ENCODE measurements at places on chromosomes 6 and 20.

GRCh38 chr20:32333181-32333987 lies 24.7 kb upstream of the ASXL1 start:
- peak; percentile 85 for DNase-seq

DNA sequence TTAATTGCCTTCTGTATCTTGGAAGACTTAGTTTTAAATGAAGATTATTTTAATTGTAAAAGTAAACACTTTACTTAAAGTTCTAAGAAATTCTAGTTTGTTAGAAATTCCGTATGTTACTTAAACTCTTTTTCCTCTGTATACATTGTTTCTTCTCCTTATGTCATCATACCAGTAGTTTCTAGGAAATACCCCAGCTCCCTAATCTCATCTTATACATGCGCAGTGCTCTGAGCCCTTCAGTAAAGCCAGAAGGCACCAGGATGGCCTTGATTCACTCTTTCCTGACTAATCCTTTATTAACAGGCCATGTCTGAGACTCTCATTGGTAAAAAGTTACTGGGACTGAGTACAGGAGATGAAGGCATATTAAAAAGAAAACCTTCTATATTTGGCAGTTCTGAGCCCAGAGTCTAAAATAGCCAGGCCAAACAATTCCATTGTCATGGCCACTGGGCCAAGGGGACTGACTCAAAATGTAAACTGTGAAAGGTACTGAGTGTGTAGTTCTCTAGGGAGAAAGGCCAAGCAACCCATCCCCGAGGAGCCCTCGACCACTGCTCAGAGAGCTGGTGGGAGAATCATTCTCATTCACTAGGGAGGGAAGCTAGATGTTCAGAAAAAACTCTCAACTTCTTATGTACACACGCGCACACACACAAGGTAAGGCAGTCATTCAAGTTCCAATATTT lies 25.0 kb downstream of the SLC22A1 start:
- no peak for DNase-seq

DNA sequence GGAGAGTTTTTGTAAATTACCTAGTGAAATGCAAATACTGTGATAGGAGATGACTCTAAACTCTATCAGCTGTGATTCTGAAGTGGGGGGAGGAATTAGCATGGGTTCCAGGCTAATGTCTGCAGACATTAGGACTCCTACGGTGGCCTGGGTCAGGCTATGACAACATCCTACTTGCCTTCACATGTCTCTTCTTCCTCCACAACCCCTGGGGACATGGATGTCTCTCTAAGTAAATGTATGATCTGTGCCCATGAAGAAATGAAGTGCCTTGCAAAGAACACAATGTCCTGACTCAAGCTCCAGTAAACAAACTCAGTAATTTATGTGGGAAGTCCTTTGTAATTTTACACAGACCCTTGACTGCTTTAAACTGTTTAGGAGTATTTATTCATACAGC lies 165.8 kb upstream of the EEF1E1 start:
- DNase-seq, result no peak

- no peak for DNase-seq
These were observed 56.0 kb upstream of the TMEM181 start for GRCh38 chr6:158503846-158504245.

- no peak for DNase-seq
These were observed 7.8 kb upstream of the PTPRK start for GRCh38 chr6:128528241-128528640.

DNA sequence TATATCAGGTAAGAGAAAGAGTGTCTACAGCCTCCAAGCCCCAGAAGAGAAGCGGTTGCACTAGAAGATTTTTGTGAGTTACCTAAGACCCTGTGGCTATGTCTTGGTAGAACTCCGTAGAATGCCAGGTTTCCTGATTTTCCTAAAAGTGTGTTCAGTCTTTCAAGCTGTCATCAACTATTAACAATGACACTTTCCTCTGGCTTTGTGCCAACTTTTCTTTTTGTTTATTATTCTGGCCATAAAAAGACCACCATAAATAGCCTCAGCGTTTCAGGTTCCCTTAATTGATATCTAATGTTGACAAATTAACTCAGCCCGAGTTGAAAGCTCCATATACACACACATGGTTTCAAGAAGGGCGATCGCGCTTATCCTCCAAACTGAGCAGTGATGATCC lies 1.2 kb downstream of the PAK5 start:
- DNase-seq, result no peak

GRCh38 chr6:112235956-112236355 lies 18.4 kb downstream of the LAMA4 start:
- DNase-seq, result no peak

- peak; percentile 26 for DNase-seq
These were observed 8.5 kb upstream of the RSPO4 start for GRCh38 chr20:1010659-1011058.

DNA sequence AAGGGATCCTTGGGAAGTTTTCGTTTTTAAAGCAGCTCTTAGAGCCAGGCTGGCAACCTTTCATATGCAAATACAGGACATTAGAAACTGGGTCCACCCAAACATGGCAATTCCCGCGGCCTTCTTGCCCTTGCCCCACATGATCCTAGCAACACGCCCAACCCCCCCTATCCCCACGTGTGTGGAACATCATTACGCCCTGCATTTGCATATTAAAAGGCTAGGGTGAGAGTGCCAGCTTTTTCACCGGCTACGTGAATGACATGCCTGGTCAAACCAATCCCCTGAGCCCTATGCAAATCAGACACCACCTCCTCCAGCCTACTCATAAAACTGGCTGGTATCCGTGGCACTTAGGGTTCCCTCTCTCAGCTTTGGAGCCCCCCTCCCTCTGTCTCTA lies 88.1 kb downstream of the TNFRSF21 start:
- no peak for DNase-seq

DNA sequence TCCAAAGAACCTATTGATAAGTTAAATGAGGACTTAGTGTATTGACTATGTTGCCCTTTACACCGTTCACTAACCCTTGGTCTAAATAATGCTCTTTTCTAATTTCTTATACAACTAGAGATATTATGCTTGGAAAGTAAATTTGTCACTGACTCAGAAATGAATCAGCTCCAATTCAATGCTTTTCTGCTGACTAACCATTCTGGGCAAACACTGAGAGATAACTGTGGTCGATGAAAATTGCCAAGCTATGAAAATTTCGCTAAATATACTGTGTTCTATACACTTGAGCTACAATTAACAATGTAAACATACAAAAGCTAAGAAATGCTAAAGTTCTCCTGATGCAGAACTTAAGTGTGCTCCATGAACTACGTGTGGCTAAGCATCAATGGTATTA lies 23.1 kb upstream of the FBXO9 start:
- DNase-seq, result no peak

DNA sequence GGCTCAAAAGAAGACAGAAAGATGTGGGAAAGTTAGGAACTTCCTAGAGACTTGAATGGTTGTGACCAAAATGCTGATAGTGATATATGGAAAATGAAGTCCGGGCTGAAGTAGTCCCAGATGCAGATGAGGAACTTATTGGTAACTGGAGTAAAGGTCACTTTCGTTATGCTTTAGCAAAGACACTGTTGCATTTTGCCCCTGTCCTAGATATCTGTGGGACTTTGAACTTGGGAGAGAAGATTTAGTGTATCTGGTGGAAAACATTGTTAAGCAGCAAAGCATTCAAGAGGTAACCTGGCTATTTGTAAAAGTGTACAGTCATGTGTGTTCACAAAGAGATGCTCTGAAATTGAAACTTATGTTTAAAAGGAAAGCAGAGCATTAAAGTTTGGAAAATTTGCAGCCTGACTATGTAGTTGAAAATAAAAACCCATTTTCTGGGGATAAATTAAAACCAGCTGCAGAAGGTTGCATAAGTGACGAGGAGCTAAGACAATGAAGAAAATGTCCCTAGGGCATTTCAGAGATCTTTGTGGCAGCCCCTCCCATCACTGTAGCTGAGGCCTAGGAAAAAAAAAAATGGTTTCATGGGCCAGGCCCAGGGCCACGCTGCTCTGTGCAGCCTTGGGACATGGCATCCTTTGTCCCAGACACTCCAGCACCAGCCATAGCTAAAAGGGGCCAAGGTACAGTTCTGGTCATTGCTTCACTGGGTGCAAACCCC lies 1692.2 kb downstream of the HACE1 start:
- DNase-seq, result no peak

GRCh38 chr6:14428269-14428668 lies 310.7 kb downstream of the CD83 start:
- DNase-seq, result no peak

DNA sequence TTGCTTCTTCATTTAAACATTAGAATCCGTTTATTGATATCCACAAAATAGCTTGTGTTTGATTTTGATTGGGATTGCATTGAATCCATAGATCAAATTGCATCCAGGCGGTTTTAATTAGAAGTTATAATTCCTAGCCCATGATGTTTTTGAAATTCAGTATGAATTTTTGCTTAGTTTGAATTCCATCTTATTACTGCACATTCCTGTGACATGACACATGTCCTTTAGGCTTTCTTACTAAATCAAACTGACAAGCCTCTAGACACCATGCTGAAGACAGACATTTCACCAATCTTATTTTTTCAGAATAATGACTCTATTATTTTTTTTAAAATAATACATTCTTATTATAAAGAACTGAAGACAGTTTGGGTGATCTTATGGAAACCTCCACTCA lies 21.4 kb upstream of the PI16 start:
- DNase-seq, result no peak

GRCh38 chr6:446418-447366 lies 55.1 kb downstream of the IRF4 start:
- no peak for DNase-seq

DNA sequence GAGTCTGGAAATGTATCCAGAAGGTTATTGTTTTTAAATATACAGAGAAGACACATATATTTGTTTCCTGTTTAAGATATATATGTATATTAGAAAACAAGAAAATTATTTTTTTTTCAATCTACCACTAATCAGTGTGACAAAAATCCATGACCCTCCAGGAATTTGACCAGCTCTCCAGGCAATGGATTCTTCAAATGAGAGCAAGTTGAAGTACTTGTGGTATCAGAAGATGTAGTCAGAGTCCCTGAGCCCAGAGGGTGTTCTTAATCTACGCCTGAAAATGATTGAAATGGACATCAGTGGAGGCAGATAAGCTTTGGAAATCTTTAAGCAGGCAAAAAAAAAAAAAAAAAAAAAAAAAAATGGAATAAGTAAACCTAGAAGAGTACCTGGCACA lies 186.5 kb upstream of the QKI start:
- DNase-seq, result no peak

- no peak for DNase-seq
These were observed 30.7 kb upstream of the COL10A1 start for GRCh38 chr6:116156405-116157326.

- no peak for DNase-seq
These were observed 18.0 kb downstream of the PEX7 start for GRCh38 chr6:136840276-136841001.

- no peak for DNase-seq
These were observed 63.0 kb downstream of the FAM229B start for GRCh38 chr6:112150363-112150762.

- DNase-seq, result no peak
These were observed 312.0 kb downstream of the ZFAND3 start for GRCh38 chr6:38131527-38131965.

DNA sequence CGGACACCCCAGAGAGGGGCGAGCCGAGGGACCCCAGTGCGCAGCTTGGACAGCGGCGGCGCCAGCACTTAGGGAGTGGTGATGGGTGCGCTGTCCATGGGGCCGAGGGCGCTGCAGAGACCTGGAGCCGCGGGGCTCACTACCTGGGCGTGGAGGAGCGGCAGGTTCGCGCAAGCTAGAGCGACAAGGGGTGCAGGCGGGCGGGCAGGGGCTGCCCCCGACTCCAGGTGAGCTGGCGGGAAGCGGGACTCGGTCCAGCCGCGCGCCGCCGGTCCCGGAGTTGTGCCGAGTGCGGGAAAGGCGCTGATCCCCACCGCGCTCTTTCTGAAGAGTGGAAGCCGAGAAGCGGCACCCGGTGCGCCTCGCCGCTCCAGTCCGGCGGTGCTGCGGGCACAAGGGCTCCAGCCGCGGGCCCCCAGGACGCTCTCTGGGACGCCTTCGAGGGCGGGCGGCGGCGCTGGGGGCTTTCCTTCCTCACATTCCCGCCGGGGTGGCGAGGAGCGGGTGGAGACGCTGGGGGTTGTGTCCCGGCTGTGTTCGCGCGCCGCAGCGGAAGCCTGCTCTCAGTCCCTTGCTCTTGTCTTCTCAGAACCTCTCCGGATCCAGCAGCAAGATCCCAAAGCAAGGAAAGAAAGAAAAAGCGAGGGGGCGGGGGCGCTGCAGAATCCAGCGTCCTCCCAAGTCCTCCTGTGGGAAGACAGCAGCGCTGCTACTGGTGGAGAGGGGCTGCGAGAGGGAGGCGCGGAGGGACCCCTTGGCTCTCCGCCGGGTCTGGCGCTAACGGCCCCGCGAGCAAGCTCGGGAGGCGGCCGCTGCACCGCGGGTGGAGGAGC lies at the start of gene B3GAT2:
B3GAT2 (minus strand) TSS at position 610 of the 833 bp plus-strand sequence. CDS start 631 bp downstream, outside the sequence.
- DNase-seq, result no peak

DNA sequence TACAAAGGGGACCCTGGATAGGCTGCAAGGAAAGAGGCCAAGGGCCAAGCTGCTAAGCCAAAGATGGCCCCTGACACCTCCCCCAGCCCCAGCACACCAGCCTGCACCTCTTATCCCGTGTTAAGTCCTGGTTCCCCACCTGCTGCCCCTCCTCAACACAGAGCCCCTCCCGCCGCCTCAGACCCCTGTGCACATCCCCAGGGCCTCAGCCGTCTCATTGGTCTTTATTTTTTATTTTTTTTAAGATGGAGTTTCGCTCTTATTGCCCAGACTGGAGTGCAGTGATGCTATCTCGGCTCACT lies 37.1 kb upstream of the MDFI start:
- no peak for DNase-seq

- no peak for DNase-seq
These were observed 69.7 kb upstream of the SCP2D1 start for GRCh38 chr20:18743665-18744440.

DNA sequence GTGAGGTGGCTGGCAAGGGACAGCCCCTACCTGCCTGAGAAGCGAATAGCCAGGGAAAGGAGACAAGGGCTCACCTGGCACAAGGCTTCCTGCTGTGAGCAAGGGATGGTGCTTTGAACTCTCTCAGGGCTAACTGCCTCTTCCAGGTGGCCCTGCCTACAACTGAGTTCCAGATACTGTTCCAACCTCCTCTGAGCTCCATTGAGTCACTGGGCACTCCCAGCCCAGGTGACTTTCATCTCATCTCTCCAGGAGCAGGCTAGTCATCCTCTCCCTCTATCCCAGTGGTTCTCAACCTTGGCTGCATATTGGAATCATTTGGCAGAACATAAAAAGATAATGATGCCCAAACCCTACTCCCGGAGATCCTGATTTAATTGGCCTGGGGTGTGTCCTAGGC lies 374.0 kb upstream of the ZFP64 start:
- DNase-seq, result no peak

All from GM12864 (cell line).